ENCODE measurements at places on chromosomes 13 and 19. TPM values are rescaled to one million over a fixed set of nuclear protein-coding genes. Genes with fewer than 3 reads are reported as not detected.

ZNF547 gene
- 4.8 TPM for total RNA-seq

JUNB gene
- 227 TPM for total RNA-seq

MRPL54 gene
- total RNA-seq = 31.8 TPM

GRCh38 chr19:44567745-44568144 is 38.3 kb upstream of the CEACAM20 start:
- ATAC-seq = no peak

DNA sequence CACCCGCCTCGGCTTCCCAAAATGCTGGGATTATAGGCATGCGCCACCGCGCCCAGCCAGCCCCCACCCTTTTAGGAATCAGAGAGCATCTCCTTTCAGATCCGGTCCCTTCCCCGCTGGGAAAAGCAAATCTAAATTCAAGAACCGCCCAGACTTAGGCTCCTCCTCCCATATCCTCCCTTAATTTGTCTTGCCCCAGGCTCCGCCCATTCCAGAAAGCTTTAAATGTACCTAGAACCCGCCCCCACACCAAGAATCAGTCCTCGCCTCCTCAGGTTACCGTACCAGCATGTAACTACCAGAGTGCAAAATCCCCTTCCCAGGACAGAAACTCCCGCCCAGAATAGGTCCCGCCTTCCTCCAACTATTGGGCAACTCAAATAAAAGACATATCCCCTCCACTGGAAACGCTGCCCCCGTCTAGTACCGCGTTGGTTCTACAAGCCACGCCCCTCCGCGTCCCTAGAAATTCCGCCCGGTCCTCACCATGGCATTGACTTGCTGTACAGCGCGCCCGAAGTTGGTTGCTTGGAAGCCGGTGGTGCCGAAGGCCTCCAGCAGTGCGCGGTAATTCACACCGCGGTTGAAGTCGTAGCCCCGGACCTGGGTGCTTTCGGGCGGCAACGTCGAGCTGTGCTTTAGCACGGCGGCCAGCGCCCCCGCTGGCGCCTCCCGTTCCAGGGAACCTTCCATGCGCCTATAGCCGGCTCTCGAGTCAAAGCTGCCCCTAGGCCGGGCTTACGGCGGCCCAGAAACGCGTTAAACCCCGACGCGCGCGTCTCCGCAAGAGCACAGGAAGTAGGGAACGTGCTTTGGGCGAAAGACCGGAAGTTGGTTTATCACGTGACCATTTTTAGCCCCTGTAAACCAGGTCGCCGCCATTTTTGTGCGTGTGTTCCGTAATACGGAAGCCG is at the start of gene DHPS:
Gene DHPS, minus strand, starts transcription at position 807 of the 914 bp plus-strand sequence. Its CDS starts 114 bp downstream, at position 693.
- ATAC-seq = peak; percentile 90

GRCh38 chr19:38946229-38947010 is 15.7 kb downstream of the MRPS12 start:
- no peak for ATAC-seq

- no peak for ATAC-seq
Measured at GRCh38 chr13:57624565-57625435, 6.7 kb upstream of the PCDH17 start.

- ATAC-seq = no peak
Measured at GRCh38 chr19:44628793-44629192, 14.9 kb upstream of the PVR start.
